ENCODE measurements at places on chromosomes 16 and 17.

- DNase-seq: no peak
These were observed 124.5 kb downstream of the GAS7 start for GRCh38 chr17:10073941-10074340.

- no peak for DNase-seq
These were observed 437.2 kb downstream of the HS3ST3B1 start for GRCh38 chr17:14737984-14738651.

DNA sequence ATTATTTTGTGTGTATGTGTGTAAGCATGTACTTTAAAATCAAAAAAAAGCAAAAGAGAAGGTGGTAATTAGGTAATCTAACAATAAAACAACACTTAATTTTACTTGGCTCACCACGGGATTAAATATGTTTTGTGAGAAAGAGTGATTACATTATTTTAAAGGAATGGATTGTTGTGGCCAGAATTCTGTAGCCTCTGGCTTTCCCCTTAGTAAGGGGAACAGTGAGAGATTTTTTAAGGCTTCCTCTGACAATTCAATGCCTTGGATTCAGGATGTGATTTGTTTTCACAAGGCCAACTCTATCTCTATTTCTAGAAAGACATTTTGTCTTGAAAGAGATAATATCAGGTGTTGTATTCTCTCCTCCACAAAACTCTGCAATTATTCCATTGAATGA lies 560.3 kb upstream of the CDH8 start:
- DNase-seq: no peak

DNA sequence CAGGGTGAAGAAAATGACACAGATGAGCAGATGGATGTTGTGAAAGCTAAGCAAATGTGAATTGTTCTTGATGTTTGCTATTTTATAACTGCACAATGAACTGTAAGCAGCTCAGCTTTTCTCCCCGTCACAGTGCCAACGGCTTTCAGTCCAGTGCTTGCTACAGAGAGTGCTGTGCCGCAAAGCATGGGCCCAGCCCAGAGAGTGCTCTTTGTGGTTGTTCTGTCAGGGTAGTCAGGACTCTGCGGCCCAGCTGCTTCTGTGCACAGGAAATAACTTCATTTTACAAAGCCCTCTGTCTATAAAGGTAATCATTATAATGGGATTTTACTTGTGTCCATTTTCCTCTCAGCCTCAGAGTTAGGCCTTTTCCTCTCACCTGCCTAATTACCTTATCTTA lies 39.1 kb downstream of the CDRT15 start:
- no peak for DNase-seq

DNA sequence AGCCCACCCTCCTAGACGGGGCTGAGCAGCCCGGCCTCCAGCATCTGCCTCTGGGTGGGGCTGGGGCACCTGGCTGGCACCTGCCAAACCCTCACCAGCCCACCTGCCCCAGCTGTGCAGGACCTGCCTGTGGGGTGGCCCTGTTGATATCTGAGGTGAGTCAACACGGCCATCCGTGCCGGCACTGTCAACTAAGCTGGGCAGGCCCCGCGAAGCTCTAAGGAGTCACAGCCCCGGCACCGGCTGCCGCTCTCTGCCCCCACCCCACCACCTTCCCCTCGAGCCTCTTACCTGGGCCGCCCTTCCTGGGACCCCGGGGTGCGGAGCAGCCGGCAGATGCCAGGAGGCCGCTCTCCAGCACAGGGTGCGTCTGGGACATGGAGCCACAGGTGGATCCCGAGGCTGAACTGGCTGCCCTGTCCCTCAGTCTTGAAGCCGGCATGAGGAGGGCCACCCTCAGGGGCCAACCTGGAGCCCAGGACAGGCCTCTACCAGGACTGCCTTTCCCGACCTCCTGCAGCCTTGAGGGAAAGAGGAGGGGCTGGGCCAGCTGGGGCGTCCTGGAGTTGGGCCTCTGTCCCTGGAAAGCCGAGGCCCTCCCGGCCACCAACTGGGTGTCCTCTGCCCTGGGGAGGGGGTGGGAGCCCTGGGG lies 515 bp downstream of the CBFA2T3 start:
- DNase-seq: no peak

DNA sequence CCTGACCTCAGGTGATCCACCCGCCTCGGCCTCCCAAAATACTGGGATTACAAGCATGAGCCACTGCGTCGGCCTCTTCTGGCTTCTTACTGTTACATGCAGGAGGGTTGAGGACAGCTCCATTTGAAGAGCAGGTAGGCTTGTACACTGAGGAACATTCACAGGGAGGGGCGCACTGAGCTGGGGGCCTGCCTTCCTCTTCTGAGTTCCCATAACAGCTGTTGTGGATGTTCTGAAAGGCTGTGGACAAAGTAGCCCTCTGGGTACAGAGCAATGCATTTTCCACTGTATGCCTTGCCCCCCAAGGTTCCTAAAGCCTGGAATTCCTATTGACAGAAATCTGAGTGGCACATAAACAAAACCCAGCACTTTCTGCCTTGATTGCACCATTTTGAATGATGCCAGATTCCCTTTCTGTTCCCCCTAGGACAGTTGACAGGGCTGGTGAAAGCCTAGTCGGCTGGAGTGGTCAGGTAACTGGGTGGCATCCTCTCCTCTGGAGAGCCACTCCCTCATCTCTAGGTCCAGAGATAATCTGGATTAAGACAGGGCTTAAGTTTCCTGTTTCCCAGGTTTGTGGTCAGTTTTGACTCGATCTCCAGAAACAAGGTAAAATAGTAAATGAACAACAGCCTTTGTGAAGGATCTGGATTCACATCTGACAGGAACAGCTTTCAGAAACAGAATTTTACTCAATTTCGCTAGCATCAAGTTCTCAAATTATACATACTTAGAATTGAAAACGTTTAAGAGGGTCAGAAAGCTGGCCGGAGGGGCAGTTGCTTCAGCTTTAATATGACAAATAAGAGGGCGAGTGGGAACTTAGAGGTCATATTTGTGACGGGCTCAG lies 1.3 kb upstream of the CDK5R1 start:
- no peak for DNase-seq

GRCh38 chr16:29852654-29853053 lies 10.4 kb downstream of the CDIPT start:
- DNase-seq: no peak

- DNase-seq: no peak
These were observed 122.1 kb downstream of the SNX29 start for GRCh38 chr16:12098429-12099310.

DNA sequence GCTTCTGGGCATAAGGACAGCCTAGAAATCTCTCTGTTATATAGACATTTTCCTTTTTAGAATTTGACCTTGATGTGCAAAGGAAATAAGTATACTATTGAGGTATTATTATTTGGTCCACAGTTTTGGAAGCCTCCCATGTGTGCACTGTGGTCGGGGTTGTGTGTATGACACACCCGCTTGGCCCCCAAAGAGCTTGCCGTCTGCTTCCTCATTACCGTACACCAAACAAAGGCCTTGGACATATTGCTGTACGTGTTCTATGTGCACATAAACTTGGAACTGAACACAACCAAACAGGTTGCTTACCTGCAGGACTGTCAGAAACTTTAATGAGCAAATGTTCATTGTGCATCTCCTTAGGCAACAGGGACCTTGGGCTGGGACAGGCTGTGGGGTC lies 38.2 kb downstream of the METRNL start:
- no peak for DNase-seq

DNA sequence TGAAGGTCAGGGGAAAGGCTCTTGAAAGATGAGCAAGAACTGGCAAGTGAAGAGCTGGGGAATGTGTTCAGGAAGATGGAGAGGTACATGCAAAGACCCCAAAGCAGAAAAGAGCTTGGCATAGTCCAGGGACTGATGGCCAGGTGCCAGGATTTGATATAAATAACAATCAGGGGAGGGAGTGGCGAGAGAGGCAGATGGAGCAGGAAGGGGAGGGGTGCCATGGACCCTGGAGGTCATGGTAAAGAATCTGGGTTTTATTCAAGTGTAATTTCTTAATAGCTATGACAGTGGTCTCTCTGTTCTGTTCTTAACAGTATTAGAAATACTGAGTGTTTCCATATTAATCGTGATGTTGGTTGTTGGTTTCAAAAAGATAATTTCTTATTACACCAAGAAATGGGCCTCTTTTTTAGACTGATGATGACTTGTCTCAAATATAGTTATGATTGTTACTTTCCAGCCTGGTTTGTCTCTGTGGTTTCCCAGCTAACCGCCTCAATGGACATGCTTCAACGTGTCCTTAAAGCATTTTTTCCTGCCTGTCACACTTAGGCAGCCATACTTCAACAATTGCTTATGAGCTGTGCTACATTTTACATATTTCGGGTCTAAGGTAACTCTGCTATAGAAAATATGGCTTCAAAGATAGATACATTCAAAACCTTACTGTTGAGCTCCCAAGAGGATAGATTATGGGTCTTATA lies 49.4 kb downstream of the MYH10 start:
- DNase-seq: no peak

DNA sequence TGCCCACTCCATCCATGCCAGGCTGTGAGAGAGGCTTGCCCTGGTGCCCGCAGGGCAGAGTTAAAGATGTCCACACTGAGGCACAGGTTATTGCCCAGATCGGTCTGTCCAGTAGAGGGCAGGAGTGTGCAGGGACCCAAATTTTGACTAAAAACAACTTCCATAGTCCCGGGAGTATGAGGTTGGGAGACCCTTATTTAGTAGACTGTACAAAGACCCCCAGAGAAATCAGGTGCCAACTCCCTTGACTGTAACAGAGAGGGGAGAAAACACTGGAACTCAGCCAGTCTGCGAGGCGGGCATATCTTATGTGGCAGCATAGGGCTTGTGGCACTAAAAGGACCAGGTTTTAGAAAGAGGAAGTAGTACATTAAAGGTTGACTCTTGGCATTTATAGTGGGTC lies 43.4 kb downstream of the HNF1B start:
- DNase-seq: peak; percentile 1

DNA sequence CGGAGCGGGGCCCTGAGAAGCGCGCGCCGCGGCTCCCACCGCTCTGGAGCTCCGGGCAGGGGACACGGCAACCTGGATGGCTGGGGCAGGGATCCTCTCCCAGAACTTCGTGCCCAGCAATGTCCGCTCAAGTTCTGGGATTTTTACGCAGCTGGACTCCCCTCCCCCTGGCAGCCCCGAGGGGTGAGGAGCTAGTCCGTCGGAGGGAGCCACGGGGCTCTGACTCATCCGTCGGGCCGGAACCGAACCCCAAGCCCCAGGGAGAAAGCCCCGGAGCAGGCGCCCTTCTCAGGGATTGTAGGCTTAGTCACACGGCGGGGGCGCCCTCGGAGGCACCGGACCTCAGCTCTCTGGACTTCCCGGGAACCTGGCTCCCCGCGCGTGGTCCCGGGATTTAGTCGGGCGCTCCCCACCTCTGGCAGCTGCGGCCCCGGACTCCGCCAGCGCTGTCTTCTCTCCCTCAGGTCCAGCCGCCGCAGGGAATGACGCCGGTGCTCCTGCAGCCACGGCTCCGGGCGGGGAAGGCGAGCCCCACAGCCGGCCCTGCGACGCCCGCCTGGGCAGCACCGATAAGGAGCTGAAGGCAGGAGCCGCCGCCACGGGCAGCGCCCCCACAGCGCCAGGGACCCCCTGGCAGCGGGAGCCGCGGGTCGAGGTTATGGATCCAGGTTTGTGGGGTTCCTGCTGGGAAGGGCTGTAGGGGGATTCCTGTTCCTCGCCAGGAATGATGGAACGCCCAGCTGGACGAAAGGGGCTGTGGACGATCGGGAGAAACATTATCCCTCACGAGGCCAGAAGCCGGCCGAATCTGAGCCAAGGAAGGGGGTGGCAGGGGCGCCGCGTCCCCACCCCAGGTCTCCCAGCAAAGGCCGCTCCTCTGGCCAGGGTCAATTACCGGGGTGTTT lies 830 bp downstream of the SPHK1 start:
- no peak for DNase-seq

DNA sequence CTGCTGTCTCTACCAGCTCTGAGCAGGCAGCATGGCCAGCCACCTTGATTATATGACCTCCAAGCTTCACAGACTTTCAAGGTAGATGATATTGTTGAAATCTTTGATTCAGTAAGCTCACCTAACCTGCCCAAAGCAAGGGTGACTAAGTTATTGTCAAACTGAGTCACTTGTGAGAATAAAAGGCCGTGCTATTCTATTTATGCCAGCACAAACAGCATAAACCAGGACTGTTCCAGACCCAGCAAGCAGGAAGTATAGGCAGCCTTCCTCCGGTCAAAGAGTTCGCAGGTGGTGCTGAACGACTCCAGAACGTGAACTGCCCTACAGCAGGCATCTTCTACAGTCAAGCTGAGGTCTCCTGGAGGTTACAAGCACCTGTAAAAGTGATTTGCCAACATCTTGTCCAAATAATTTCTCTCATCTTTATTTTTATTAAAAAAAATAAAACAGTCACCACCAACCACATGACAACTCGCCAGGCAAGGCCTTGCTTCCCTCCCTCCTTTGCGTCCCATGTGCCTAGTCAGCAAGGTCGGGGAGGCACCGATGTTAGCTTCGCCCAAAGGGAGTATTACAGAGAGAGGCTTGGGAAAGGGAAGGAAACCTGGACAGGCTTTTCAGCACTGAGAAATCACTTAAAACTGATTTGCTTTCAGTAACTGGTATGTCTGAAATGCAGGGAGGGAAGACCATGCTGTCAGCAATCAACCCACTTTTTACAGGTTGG lies 10.8 kb downstream of the ARL2BP start:
- DNase-seq: no peak

GRCh38 chr16:82059161-82059982 lies 24.3 kb downstream of the HSD17B2 start:
- no peak for DNase-seq

- DNase-seq: no peak
These were observed 1.1 kb downstream of the HSD17B1 start for GRCh38 chr17:42553866-42554249.

DNA sequence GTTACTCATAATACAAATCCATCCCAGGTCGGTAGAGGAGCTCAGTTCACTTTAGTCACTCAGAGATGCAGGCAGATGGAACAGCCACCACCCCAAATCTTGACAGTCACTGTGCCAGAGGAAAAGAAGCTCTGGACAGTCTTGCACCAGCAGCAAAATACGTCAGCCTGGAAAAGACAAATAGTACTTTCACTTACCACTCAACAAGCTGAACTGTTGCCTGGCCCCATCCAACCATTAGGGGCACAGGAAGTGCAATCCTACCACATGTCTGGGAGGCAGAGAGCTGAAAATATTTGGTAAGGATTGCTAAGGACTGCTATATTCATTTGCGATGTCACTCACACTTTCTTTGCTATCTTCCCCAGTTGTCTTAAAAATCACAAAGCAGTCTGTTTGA lies 239.1 kb upstream of the TOX3 start:
- no peak for DNase-seq

GRCh38 chr16:4452674-4453073 lies 21.8 kb downstream of the NMRAL1 start:
- no peak for DNase-seq
